ENCODE measurements at places on chromosomes 4 and X.
A peak's percentile ranks its signal among the peaks of the same experiment; 100 is the strongest.

DNA sequence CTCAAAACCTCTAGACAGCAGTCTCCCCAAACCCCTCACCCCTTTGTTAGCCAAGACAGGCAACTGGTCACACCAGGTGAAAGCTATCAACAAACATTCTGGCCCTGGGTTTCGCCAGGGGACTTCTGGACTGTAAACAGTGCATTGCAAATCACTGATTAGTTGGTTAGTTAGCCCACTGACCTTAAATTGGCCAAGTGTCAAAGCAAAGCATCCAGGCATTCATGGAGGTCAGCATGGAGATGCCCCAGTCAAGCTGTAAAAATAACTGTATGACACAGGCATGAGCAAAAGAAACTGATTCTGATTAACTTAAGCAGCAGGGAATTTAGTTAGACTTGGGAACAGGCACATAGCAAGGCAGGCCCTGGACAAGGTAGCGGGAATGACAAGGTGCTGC lies 156.0 kb upstream of the TTC29 start:
- no peak for DNase-seq

DNA sequence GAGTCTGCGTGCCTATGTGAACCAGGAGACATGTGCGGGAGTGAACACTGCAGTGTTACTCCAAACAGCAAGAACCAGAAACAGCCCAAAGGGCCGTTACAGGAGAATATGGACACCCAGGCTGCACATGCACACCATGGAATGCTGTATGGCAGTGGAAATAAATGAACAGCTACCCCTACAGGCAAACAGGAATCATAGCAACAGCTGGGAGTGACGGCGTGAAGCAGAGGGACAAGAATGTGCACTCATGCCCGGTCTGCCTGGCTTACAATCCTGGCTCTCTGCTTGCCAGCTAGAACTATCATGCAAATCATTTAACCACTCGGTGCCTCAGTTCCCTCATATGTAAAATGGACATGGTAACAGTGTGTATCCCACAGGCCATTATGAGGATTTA lies 16.6 kb downstream of the GPKOW start:
- DNase-seq, result no peak

DNA sequence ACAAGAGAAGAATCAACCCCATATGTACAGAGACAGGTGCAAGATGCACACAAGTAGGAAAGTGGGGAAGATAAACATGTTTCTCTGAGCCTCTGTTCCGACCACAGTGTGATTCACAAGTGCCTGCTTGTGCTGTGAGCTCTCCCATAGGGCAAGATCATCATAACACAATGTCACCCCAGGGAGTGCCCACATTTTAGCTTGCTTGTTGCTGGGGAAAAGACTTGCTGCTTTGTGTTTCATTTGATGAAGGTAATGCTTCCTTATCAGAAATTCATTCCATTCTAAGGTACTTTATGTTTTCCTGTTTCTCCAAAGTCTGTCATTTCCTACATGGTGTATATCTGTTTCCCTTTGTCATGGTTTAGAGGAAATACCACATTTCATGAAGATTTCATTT lies 304.5 kb upstream of the DIPK2B start:
- no peak for DNase-seq

DNA sequence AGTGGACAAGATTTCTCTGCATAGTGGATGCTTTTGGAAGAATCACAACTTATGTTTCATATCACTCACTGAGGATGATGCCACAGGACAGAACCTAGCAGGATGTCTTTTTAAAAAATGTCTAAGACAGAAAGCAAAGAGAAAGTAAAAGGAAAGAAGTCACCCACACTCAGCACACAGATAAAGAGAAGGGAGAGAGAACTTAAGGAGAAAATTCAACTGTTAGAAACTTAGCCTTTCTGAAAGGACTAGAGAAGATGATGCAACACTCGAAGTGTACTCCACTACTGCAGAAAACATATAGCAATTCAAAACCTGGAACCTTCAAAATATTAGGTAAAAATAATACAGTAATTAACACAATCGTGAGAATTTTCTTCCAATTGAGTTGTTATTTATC lies 52.8 kb upstream of the STK26 start:
- DNase-seq, result no peak

GRCh38 chr4:25621027-25621930 lies 34.4 kb upstream of the SLC34A2 start:
- no peak for DNase-seq

GRCh38 chrX:151711154-151711553 lies 4.7 kb upstream of the FATE1 start:
- DNase-seq, result no peak

DNA sequence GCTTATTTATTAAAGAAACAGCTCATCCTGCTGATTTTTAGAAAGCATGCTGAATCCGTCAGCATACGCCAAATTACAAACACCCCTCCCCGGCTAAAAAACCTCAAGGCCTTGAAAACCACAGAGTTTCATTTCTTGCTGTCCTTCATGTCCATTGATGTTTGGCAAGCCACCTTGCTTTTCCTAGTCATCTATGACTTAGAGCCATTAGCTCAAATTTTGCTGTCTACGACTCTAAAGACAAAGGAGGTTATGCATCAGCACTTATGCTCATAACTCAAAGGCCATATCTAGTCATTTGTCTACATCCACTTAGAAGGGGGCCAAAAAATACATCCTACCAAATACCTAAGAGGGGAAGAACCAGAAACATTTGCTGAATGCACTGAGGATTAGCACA lies 925.1 kb downstream of the PCDH7 start:
- no peak for DNase-seq

- no peak for DNase-seq
Measured at GRCh38 chrX:68894513-68895340, 65.9 kb downstream of the EFNB1 start.

GRCh38 chrX:68717663-68718442 lies 70.4 kb downstream of the STARD8 start:
- DNase-seq, result no peak

- DNase-seq, result no peak
Measured at GRCh38 chr4:77354550-77354949, 197.5 kb downstream of the CCNG2 start.

DNA sequence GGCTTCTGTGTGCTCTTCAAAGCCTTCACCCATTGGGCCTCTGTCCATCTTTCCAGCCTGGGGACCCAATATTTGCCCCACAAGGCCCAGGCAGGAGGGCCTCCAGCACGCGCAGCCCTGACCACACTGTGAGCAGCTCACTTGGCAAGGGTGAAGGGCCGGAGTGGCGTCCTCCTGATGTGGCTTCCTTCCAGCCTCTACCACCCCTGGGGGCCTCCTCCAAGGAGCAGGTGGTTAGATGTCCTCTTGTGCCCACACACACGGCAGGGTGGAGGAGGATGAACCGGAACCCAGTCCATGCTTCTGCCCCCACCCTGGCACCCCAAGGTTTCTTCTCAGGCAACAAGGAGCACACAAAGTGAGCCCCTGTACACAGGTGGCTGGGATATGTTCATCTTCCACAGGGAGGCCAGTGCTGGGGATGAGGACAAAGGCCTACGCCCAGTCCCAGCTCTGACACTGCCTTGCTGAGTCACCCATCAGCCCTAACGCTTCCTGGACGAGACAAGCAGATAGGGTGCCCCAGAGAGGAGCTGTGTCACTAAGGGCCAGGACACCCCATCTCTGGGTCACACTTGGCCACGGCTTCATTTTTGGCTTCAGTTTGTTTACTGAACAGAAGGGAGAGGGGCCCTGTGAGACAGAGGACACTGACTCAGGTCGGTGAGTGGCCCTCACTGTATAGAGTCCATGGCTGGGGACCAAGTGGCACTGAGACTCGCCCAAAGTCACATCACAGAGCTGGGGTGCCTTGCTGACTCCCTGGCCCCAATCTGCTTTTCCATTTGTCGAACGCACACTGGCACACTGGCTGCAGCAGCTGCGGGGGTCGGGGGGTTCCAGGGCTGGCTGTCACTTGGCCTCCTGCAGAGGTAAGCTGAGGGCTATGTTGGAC lies 1.9 kb downstream of the UBL4A start:
- DNase-seq, result no peak

- no peak for DNase-seq
Measured at GRCh38 chr4:6239968-6240367, 29.7 kb upstream of the WFS1 start.

GRCh38 chr4:184938871-184939270 lies 79.4 kb upstream of the HELT start:
- DNase-seq, result no peak

- DNase-seq, result no peak
Measured at GRCh38 chr4:95833711-95834194, 6.1 kb upstream of the PDHA2 start.

DNA sequence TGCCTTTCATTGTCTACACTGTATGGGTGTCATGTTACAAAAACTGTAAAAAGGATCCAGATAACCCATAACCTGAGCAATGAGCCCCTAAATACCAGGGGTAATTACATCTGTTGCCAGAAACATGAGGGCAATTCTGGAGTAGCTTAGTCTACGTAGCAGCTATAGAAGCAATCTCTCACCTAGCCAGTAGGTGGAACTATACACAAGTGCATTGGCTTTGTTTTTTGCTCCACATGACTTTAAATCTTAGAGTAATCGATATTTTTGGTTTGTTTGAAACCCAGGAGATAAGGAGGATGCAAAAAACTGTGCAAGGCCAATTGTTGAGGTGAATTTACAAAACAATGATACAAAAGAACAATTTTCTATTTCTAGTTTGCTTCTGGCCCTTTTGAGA lies 57.5 kb downstream of the GPR82 start:
- peak; percentile 18 for DNase-seq

- DNase-seq, result no peak
Measured at GRCh38 chrX:2609431-2610238, 81.5 kb upstream of the CD99 start.

- no peak for DNase-seq
Measured at GRCh38 chr4:2412534-2412884, 5.9 kb downstream of the ZFYVE28 start.

- DNase-seq, result no peak
Measured at GRCh38 chr4:152817331-152817730, 37.6 kb downstream of the ARFIP1 start.

GRCh38 chr4:99207911-99208718 lies 10.9 kb downstream of the ADH6 start:
- no peak for DNase-seq

- no peak for DNase-seq
Measured at GRCh38 chr4:182453830-182454229, 210.6 kb downstream of the TENM3 start.

GRCh38 chr4:25030277-25031076 lies at the start of gene LGI2:
Gene LGI2 (minus strand): TSS chr4:25030946. CDS start chr4:25030693, 253 bp downstream.
- peak; percentile 42 for DNase-seq

GRCh38 chrX:48896611-48897011 lies 957 bp downstream of the TIMM17B start:
- no peak for DNase-seq

DNA sequence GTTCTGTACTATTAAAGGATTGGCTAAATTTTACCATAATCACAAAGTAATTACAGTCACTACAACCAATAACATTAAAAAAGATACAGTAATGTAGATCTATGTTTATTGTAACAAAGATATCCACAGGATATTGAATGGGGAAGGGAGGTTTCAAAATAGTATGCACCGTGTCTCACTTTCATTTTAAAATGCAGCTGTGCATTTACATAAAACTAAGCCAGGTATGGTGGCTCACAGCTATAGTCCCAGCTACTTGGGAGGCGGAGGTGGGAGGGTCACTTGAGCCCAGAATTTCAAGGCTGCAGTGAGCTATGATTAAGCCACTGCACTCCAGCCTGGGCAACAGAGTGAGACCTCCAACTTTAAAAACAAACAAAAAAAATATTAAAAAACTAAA lies 8.5 kb downstream of the SRP72 start:
- DNase-seq, result no peak

GRCh38 chr4:74095886-74096264 lies 3.1 kb downstream of the CXCL2 start:
- DNase-seq, result no peak

- peak; percentile 24 for DNase-seq
Measured at GRCh38 chr4:79042079-79042674, 102.9 kb upstream of the PAQR3 start.

GRCh38 chr4:1993169-1993516 lies 15.6 kb downstream of the NELFA start:
- no peak for DNase-seq

- no peak for DNase-seq
Measured at GRCh38 chrX:21708116-21708515, 49.8 kb downstream of the SMPX start.

DNA sequence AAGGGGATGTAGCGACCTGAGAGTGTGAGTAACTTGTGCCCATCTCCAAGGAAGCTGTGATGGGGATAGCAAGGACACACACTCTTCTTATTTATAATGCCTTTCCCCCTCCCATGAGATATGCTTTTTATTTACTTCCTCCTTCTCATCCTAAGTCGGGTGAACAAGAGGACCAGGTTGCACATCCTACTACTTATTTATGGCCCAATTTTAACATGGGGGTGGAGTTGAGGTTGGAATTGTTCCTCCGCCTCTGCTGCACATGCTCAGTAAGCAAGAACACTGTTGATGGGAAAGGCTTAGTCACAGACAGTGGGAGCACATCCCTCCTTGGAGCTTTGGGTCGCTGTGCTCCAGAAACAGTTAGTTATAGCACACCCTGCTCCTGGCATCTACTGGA lies 15.2 kb upstream of the TLR8 start:
- no peak for DNase-seq

- DNase-seq, result no peak
Measured at GRCh38 chr4:173002830-173003561, 165.6 kb upstream of the GALNT7 start.

- DNase-seq, result no peak
Measured at GRCh38 chrX:39614680-39614998, 483.1 kb downstream of the BCOR start.

DNA sequence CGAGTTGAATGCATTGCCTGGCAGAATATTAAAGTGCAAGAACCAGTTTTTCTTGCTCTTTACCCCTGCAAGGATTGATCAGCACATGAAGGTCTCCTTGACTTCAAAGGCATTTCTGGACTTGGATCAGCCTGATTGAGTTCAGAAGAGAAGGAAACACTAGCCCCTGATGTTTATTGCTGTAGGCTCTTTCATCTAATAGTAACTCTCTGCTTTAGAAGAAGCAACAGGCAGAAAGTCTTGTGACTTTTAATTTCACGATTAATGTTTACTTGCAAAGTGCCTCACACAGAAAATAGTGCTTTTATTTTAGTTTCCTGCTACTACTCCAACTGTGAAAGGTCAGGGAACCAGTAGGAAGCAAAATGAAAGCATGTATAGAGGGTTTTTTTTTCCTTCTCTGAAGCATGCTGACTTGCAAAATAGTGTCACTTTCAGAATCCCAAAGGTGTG lies 69.1 kb downstream of the PCDH7 start:
- no peak for DNase-seq

- DNase-seq, result no peak
Measured at GRCh38 chr4:19514276-19515070, 737.2 kb upstream of the SLIT2 start.

GRCh38 chr4:154961263-154961662 lies 180.2 kb downstream of the RBM46 start:
- no peak for DNase-seq

GRCh38 chr4:17664755-17665154 lies 50.3 kb downstream of the MED28 start:
- DNase-seq, result no peak
